Urinary bladder (tissue), 4 donors: ENCODE measurements at places on chromosomes 11 and 22. TPM values are rescaled to one million over a fixed set of nuclear protein-coding genes. Genes with fewer than 3 reads are reported as not detected.

GRCh38 chr11:12319461-12319951 lies 57.9 kb upstream of the PARVA start:
- peak; percentile 45 for DNase-seq

The FBXO3 gene
- 39.7 TPM for polyA plus RNA-seq

DNA sequence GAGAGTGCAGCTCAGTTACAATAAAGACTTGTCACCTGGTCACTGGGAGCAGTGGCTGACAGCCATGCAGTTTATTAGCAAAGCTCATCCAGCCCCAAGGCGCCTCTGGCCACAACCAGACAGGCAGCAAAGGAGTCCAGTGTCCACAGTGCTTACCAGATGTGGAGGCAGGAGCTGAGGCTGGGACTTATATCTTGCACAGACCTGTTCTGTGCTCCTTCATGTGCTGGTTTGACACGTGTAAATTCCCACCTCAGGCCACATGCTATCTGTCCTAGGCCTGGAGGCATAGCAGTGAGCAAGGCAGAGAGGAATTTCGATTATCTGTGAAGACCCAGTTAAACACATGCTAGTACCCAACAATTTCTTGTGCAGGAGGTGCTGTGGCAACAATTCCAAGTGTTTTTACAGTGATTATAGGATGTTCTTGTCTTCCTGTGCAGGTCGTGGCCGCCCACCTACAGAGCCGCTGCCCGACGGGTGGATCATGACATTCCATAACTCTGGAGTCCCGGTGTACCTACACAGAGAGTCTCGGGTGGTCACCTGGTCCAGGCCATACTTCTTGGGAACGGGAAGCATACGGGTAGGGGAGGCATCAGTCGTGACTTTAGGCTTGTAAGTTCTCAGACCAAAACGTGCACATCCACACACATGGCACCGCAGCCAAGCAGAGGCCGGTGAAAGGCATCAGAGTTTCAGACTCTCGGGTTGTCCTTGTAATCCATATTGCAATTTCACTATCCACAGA lies 9.4 kb downstream of the DGCR8 start:
- DNase-seq, result no peak

DNA sequence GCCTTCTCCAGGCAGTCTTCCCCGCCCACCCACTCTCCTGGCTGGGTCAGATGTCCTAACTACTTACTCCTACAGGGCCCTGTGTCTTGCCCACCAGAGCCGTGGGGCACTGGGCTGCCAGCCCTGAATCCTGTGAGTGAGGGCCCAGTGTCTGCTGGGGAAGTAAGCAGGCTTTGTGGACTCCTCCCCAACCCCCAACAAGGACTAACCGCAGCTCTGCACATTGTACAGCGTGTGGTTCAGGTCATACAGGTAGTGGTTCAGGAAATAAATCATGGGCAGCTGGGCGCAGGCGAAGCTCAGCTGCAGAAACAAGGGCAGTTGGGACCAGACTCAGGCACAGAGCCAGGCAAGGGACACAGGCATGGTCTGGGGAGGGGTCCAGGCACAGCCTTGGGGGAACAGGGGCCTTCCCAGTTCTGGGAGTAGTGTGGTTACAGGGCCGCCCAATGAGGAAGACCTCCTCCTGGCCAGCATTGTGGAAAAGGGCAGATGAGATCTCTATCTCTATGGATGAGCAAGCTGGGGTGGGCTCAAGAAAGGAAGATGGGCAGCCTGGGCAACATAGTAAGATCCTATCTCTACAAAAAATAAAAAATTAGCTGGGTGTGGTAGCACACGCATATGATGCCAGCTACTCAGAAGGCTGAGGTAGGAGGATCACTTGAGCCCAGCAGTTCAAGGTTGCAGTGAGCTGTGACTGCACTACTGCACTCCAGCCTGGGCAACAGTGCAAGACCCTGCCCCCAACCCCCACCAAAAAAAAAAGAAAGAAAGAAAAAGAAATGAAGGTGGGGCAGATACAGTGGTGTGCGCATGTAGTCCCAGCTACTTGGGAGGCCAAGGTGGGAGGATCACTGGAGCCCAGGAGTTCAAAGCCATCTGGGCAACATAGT lies 5.5 kb downstream of the UNC93B1 start:
- DNase-seq, result no peak

The KDM4E gene
- not detected for polyA plus RNA-seq

- DNase-seq, result no peak
Observed at GRCh38 chr11:19433791-19434190, 193.0 kb upstream of the E2F8 start.

- DNase-seq, result no peak
Observed at GRCh38 chr11:35261197-35261596, 122.2 kb downstream of the CD44 start.

The BIRC3 gene
- polyA plus RNA-seq, result 5.2 TPM

GRCh38 chr11:73949246-73949645 lies 1.6 kb upstream of the DNAJB13 start:
- DNase-seq, result no peak

GRCh38 chr11:72711141-72711540 lies 36.9 kb upstream of the PDE2A start:
- DNase-seq, result no peak

DNA sequence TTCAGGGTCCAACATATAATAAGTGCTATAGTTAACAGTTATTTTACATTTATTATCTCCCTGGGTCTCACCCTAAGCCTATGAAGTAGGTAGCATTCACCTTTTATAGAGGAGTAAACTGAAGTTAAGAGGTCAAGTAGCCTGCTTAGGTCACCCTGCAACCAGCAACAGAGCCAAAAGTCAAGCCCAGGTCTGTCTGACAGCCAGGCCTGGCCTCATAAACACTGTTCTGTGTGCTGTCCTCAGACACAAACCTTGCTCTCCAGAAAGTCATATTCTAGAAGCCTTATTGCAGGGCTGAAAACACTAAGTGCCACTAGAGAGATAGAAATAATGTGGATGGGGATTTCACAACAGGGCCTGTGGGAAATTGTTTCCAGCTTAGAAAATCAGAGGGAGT lies 59.3 kb downstream of the BDNF start:
- no peak for DNase-seq

The IZUMO1R gene
- not detected for polyA plus RNA-seq

GRCh38 chr22:46515208-46516111 lies 22.0 kb downstream of the CELSR1 start:
- no peak for DNase-seq

GRCh38 chr11:64138398-64138797 lies 27.5 kb downstream of the MACROD1 start:
- no peak for DNase-seq

- DNase-seq, result no peak
Observed at GRCh38 chr11:124301548-124301947, 12.2 kb downstream of the OR8D1 start.

The CFAP300 gene
- polyA plus RNA-seq, result 3.7 TPM

DNA sequence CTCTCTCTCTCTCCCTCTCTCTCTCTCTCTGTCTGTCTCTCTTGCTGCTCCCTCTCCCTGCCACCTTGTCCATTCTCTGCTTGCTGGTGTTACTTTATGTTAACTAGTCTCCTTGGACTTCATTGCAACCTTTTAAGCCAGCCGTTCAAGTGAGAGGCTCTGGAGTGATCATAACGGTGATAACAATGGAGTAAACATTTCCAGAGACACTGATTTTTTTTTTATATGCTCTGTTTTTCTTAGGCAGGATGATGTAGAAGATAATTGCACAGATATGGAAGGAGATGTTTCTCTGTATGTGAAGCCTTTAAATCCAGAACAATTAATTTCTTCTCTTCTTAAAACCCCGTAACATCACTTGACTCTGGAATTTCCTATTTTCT lies 287.7 kb downstream of the TMEM135 start:
- no peak for DNase-seq

- DNase-seq, result no peak
Observed at GRCh38 chr11:5550440-5551095, 2.2 kb upstream of the OR52H1 start.

The CCDC73 gene
- not detected for polyA plus RNA-seq

- DNase-seq, result no peak
Observed at GRCh38 chr11:119551420-119552105, 128.6 kb upstream of the THY1 start.

GRCh38 chr11:66317723-66318599 lies 1.1 kb upstream of the CD248 start:
- DNase-seq, result no peak

DNA sequence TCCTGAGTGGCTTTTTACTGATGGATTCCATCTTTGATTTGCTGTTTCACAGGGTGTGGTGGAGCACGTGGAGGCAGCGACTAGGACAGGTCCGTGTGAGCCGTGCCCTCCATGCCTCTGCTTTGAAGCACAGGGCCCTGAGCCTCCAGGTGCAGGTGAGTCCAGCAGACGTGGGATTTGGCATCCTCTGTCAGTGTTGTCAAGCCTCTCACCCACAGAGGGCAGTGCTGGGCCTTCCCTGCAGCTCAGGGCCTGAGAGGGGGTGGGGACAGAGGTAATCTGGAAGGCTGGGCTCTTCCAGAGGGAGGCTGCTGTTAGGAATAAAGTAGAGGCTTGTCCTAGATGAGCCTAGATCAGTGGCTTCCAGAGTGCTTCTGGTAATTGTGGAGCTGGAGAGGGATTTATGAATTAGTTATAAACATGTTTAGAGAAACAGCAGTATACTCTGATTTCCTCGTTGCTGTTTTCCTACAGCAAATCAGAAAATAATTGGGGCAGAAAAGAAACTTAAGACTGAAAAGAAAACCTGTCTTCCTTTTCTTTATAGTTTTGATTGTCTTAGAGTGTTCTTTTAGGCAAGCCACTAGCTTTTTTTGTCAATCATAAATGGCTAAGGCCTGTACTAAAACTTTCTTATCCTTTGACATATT lies 65.0 kb downstream of the SFI1 start:
- no peak for DNase-seq

- DNase-seq, result no peak
Observed at GRCh38 chr11:826836-827145, 928 bp upstream of the CRACR2B start.

- no peak for DNase-seq
Observed at GRCh38 chr11:3056296-3057068, 741 bp downstream of the CARS1 start.

GRCh38 chr11:60485987-60486386 lies 6.6 kb upstream of the MS4A12 start:
- no peak for DNase-seq

The POU2F3 gene
- 0.44 TPM for polyA plus RNA-seq

GRCh38 chr11:67120881-67121710 lies 2.0 kb downstream of the KDM2A start:
- no peak for DNase-seq

- no peak for DNase-seq
Observed at GRCh38 chr22:26529345-26529744, 17.1 kb upstream of the TFIP11 start.

The OR51G2 gene
- polyA plus RNA-seq, result not detected

DNA sequence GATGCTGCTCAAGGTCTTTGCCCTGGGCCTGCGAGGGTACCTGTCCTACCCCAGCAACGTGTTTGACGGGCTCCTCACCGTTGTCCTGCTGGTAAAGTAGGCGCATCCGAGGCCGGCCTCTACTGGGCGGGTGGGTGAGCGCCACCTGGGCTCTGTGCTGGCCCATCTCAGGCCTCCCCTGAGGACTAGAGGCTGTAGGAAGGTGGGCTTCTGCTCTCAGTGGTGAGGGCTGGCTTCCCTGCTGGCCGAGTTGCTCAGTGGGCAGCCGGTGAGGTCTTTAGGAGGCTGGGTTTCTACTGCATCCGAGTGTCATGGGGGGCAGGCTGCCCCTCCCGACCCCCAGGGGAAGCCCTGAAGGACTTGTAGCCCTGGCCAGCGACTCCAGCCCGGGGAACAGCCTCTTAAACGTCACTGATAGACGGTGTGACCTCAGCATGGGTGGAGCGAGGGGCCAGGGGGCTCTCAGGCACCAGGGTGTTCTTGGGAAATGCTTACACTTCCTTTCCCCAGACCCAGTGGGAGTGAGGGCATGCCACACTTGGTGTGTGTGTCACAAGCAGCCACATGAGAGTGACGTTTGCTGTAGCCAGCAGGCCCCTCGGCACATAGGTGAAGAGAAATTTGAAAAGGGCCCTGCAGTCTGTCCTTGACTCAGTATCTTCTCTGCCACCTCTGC lies 30.3 kb downstream of the TPCN2 start:
- no peak for DNase-seq

The CNTN5 gene
- not detected for polyA plus RNA-seq
